ENCODE measurements at places on chromosomes 7 and 10.

GRCh38 chr10:98314532-98315284, 46.7 kb upstream of the LOXL4 start:
- H3K4me1 ChIP-seq, result peaks cover 12% of the 10 kb centered on the region
- no peaks in the 10 kb centered on the region for H3K36me3 ChIP-seq

GRCh38 chr7:27560706-27561235, 101.9 kb downstream of the HIBADH start:
- no peak overlapping the region for H3K4me3 ChIP-seq
- no peaks in the 10 kb centered on the region for H3K4me1 ChIP-seq
- H3K27me3 ChIP-seq, result no peaks in the 10 kb centered on the region
- H3K27ac ChIP-seq, result no peak overlapping the region
- peaks cover 12% of the 10 kb centered on the region for H3K36me3 ChIP-seq

DNA sequence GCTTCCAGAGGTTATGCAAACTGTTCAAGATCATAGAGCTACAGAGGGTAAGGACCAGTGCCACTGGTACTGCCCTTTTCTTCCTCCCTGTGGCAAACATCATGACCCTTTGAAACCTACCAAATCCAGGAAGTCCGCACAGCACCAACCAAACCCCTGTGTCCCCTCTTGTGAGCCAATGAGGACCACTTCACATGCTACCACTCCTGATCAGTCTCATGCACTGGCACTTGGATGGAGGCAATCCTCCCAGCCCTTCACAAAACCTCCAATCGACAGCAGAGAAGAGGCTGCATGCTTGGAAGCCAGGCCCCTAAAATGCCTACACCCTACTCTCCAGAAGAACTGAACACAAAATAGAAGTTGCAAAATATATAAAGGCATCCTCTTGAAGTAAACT, 248.0 kb downstream of the TNS3 start:
- no peak for DNase-seq
- H3K4me3 ChIP-seq, result no peak overlapping the region
- H3K27ac ChIP-seq, result no peak overlapping the region
- H3K36me3 ChIP-seq, result peaks cover 73% of the 10 kb centered on the region
- H3K27me3 ChIP-seq, result no peaks in the 10 kb centered on the region

DNA sequence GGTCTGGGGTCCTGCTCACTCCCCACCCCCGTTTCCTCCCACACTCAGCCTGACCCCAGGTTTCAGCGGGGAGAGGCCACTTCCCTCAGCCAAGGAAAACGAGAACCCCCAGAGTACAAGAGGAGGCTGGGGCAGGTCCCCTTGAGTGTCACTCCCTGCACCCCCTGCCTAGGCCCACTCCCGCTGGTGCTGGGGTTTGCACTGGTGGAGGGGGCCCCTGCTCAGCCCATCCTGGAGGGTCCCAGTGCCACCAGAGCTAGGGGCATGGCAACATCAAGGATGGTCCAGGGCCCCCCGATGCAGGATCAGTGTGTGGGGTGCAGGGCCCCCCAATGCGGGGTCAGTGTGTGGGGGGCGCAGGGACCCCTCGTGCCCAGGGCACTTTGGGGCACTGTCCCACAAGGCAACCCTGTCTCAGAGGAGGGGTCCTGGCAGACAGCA, 70.5 kb upstream of the KCTD7 start:
- no peaks in the 10 kb centered on the region for H3K27me3 ChIP-seq
- no peak overlapping the region for H3K27ac ChIP-seq
- H3K4me3 ChIP-seq, result no peak overlapping the region
- H3K36me3 ChIP-seq, result peaks cover 44% of the 10 kb centered on the region
- no peak for DNase-seq

GRCh38 chr7:130732980-130733930, 752 bp downstream of the KLF14 start:
- H3K36me3 ChIP-seq, result no peaks in the 10 kb centered on the region
- DNase-seq, result peak; percentile 43
- H3K4me3 ChIP-seq, result peak overlapping the region; percentile 75
- H3K27ac ChIP-seq, result no peak overlapping the region
- H3K4me1 ChIP-seq, result peaks cover 7% of the 10 kb centered on the region
- H3K27me3 ChIP-seq, result peaks cover 65% of the 10 kb centered on the region

DNA sequence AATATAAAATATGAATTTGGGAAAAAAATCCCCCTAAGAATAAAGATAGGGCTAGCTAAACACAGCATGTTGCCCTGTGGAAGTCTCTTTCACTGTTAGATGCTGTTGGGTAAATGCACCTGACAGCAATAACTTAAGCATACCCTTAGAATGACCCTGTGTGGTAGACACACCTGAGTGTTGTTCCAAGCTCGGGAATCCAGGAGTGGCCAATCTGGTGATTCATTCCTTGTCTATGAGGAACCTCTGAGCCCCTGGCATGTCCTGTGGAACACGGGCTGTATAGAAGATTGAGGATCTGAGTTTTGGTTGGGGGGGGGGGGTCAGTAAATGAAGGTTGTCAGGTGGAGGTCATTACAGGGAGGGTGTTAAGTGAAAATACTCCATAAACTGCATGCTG, 730.0 kb upstream of the IGFBP3 start:
- no peaks in the 10 kb centered on the region for H3K4me1 ChIP-seq
- no peak for DNase-seq
- H3K27me3 ChIP-seq, result no peaks in the 10 kb centered on the region
- no peaks in the 10 kb centered on the region for H3K36me3 ChIP-seq
- H3K4me3 ChIP-seq, result no peak overlapping the region
- no peak overlapping the region for H3K27ac ChIP-seq

DNA sequence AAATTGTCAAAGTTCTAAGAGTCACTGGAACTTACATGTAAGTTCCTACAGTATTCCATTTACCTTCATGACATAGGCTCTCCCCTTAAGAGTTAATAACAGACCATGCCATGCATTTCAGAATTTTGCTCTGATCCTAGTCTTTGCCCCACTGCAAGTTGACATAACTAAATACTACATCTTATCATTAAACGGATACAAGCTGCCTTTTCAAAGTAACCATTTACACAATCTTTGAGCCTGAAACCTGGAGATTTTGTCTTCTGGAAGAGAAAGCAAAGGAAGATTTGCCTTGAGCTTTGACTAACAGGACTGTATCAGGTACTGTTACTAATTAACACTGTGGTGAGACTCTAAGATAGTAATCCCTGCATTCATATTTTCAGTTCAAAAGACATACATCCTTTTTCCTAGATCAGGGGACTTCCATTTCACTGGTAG, 9.3 kb upstream of the AKR1D1 start:
- H3K4me1 ChIP-seq, result peaks cover 13% of the 10 kb centered on the region
- no peaks in the 10 kb centered on the region for H3K36me3 ChIP-seq
- no peak for DNase-seq
- H3K4me3 ChIP-seq, result no peak overlapping the region

GRCh38 chr10:77592510-77592909, 45.1 kb downstream of the KCNMA1 start:
- no peak for DNase-seq
- H3K27me3 ChIP-seq, result no peaks in the 10 kb centered on the region
- H3K4me3 ChIP-seq, result no peak overlapping the region
- peaks cover 8% of the 10 kb centered on the region for H3K4me1 ChIP-seq

DNA sequence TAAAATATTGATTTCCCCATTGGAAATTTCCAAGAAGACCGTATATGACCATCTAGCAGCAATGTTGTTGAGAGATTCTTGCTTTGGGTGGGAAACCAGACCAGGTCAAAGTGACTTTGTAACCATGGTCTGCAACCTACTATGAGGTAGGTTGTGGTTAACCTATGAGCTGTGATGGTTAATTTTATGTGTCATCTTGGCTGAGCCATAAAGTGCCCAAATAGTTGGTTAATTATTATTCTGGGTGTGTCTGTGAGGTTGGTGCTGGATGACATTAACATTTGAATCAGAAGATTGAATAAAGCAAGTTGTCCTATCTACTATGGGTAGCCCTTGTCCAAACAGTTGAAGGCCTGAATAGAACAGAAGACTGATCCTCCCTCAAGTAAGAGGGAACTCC, 18.3 kb upstream of the RALA start:
- no peaks in the 10 kb centered on the region for H3K36me3 ChIP-seq
- H3K27me3 ChIP-seq, result peaks cover 13% of the 10 kb centered on the region
- no peak for DNase-seq
- no peak overlapping the region for H3K4me3 ChIP-seq
